ENCODE measurements at places on chromosomes 6 and 20.

GRCh38 chr6:26388014-26388413 is 5.1 kb downstream of the BTN2A2 start:
- no peak for ATAC-seq

- ATAC-seq: no peak
Observed at GRCh38 chr20:61099806-61100205, 152.3 kb upstream of the CDH4 start.

GRCh38 chr20:42650191-42650746 is 539.4 kb downstream of the PTPRT start:
- ATAC-seq: no peak

- no peak for ATAC-seq
Observed at GRCh38 chr6:112356994-112357393, 9.9 kb downstream of the RFPL4B start.

DNA sequence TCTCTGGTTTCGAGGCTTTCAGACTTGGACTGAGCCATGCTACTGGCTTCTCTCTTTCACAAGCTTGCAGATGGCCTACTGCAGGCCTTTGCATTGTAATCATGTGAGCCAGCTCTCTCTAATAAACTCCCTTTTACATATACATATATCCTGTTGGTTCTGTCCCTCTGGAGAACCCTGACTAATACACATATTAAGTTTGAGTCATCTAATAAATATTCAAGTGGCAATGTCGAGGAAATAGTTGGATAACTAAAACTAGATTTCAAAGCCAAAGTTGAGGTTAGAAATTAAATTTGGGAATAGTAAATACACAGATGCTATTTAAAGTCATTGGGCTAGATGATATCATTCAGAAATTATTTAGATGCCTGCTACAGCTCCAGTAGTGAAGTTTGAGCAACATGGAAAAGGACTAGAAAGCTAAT is 1343.4 kb downstream of the GRIK2 start:
- no peak for ATAC-seq

DNA sequence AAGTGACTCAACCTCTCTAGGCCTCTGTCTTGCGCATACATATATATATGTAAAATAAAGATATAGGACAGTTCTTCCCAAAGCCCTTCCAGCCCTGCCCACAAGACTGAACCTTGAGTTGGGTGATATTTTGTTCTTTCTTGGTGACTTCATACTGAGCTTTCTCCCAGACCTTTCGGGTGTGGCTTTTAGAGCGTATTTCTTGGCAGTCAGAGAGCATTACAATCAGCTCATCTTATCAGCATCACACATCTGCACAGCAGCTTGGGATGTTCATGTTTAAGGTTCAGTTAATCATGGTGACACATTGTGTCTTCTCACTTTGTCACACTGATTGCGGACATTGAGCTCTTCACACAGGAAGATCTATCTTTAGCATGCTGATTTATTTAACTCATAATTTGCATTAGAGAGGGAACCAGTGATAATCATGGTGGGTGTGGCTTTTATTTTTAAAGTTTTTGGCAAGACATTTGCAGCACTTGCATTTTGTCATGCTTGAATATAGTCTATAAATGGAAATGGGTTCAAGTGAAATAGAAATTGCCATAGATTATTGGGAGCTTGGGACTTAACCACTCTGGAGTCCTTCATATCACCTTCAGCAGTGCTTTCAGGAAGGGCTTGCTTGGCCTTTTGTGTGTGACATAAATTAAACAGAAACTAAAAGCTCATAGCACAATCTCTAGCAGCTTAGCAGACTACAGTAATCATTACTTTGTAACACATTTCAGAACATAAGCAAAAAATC is 8.3 kb downstream of the KIF3B start:
- ATAC-seq: peak; percentile 82

GRCh38 chr6:99611148-99611547 is 4.5 kb downstream of the PRDM13 start:
- ATAC-seq: peak; percentile 77

DNA sequence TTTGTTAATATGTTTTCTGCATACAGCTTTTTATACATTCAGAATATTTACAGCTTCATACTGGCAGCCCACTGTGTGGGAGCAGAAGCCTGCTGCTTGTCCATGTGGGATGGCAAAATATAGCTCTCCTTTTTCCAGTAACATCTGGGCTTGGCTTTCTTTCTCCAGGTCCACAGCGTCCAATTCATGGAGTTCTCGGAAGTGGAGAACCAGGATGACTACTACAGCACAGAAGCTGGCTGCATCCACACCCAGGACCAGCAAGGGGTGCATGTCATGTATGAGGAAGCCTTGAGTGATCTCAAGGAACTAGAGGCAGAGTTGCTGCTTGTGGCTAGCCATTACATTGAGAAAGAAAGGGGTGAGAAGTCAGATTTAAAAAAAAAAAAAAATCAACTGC is 143.1 kb downstream of the CD164 start:
- no peak for ATAC-seq

- ATAC-seq: peak; percentile 5
Observed at GRCh38 chr6:108116546-108117426, 42.2 kb upstream of the OSTM1 start.

- ATAC-seq: no peak
Observed at GRCh38 chr6:70857387-70858077, 99.3 kb downstream of the B3GAT2 start.

- no peak for ATAC-seq
Observed at GRCh38 chr6:33147807-33148666, 44.2 kb downstream of the COL11A2 start.

GRCh38 chr6:167244064-167244960 is 46.8 kb upstream of the UNC93A start:
- ATAC-seq: no peak

DNA sequence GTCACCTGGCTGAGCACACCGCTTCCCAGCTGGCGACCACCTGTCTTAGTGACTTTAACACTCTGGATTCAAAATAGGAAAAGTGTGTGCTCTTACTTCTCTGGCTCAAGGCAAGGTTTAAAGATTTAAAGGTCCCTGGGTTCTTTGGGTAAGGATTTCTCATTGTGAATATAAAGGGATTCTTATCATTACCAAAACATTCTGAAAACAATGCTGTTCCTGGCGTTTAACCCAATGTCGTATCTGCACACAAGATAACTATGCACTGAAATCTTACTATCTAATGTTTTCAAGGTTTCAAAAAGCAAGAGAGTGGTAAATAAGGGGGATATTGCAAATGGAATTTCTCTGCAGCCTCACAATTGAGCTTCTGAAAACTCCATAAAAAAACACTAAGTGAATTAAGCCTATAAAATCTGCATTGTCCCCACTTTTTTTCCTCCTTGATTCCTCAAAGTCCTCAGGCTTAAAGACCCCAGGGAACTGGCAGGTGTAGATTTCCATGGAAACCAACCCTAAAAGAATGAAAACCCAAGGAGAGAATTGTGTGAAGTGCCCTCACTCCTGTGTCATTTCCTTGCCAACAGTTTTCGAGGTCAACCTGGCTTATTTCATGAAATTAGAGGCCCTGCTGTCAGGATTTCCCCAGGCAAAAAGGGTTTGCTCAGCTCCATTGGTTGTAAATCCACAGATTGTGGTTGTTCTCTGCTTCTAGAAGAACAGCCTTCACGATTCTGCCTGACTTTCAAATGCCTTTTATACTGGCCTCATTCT is 44.0 kb downstream of the BMP2 start:
- no peak for ATAC-seq

DNA sequence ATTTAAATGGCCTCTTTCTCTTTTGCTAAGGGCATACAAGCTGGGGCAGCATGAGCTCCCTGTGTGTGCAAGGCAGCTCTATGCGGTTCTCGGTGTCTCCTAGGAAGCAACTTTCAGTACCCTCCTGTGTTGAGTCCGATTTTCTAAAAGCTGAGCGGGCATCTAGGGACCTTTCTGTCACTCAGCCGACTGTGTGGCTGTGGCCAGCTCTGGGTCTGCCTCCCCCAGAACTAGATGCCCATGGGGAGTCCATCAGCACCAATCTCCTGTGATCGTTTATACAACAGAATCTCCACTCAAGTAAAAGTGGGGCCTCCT is 7.5 kb downstream of the NELFCD start:
- ATAC-seq: no peak

DNA sequence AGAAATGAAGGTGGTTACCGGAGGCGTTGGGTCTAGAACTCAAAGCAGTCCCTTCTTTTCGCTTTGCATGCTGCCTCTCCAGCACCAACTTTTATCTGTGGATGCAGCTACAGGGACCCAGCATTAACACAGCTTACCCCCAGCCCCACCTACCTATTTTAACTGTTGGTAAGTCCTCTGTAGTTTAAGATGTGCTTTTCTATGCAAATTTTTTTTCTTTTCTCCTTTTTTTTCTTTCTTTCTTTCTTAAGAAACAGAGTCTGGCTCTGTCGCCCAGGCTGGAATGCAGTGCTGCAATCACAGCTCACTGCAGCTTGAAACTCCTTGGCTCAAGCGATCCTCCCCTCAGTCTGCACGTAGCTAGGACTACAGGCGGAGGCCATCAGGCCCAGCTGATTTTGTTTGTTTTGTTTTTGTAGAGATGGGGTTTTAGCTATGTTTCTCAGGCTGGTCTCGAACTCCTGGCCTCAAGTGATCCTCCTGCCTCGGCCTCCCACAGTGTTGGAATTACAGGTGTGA is 6.5 kb upstream of the USP45 start:
- peak; percentile 13 for ATAC-seq

DNA sequence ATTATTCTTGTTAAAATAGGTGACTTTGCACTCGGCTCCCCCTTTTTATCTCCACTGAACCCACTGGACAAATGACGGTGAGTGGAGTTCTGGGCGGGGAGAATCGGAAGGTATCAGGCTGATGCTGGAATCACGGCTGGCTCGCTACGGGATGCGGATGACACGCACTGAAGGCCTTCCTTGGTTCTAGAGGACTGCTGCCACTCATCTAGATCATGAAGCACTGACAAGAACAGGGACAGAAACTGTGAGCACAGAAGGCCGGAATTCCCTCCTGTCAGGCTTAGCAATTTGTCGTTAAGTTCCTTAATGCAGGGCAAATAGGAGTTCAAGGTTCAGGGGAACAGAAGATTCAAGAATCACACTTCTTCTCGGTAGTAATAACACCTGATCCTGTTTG is 89.9 kb upstream of the MPC1 start:
- no peak for ATAC-seq

GRCh38 chr6:160393891-160394653 is 45.9 kb downstream of the SLC22A3 start:
- no peak for ATAC-seq

GRCh38 chr6:130385064-130385695 is 19.4 kb downstream of the TMEM200A start:
- ATAC-seq: no peak

DNA sequence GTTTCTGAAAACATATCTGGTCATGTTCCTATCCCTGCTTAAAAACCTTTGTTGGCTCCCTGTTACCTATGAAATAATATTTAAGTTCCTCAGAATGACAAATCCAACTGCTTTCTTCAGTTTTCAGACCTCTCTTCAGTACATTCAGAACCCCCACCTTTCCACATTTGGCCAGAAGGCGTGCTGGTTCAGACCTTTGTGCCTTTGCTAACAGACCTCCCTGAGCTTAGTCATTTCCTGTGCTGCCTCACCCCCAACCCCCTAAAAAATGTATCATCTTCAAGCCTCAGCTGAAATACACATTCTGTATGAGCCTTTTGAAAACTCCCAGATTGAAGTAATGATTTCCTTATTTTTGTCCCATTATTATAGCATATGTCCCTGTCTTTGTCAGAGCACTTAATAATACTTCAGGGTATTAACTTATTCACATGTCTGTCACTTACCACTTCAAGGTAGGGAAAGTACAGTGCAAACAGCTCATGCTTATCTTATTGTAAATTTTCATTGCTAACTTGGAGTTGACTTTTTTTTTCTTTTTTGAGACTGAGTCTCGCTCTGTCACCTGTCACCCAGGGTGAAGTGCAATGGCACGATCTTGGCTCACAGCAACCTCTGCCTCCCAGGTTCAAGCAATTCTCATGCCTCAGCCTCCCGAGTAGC is 19.7 kb downstream of the FAM217A start:
- peak; percentile 90 for ATAC-seq
